ENCODE measurements at places on chromosomes 2 and 18.
A peak's percentile ranks its signal among the peaks of the same experiment; 100 is the strongest.

- no peak for DNase-seq
Observed at GRCh38 chr2:8334866-8335325, 347.0 kb upstream of the ID2 start.

GRCh38 chr2:23564615-23564960 lies 179.6 kb downstream of the KLHL29 start:
- DNase-seq, result no peak

GRCh38 chr2:72457801-72458516 lies 310.3 kb upstream of the CYP26B1 start:
- DNase-seq, result no peak

- no peak for DNase-seq
Observed at GRCh38 chr2:168858146-168858545, 32.1 kb downstream of the SPC25 start.

- DNase-seq, result peak; percentile 67
Observed at GRCh38 chr2:190649798-190650390, 1.0 kb downstream of the NAB1 start.

All from umbilical cord (tissue), 2 donors.